ENCODE measurements at places on chromosomes 3 and 15.

DNA sequence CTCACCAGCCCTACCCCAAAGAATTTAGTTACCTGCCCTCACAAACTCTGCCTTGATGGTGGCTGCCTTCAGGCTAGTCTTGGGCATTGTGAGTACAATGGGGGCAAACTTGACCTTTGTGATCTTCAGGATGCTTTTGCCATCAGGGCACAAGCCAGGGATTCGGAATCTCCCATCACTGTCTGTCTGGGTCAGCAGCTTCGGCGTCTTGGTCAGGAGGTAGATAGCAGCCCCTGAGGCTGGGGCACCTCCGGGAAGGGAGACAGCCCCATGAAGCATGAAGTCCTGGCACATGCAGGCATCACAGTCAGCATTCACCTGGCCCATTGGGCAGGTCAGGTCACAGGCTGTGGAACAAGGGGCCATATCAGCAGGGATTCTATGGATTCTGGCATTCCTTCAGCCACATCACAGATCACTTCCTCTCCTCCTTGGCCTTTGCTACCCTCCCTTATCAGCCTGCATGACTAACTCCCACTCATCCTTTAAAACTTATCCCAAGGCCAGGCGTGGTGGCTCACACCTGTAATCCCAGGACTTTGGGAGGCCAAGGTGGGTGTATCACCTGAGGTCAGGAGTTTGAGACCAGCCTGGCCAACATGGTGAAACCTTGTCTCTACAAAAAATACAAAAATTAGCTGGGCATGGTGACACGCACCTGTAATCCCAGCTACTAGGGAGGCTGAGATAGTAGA is 6.9 kb downstream of the CILP start:
- DNase-seq, result no peak

GRCh38 chr15:71295603-71296314 is 180.5 kb downstream of the THSD4 start:
- DNase-seq, result no peak

DNA sequence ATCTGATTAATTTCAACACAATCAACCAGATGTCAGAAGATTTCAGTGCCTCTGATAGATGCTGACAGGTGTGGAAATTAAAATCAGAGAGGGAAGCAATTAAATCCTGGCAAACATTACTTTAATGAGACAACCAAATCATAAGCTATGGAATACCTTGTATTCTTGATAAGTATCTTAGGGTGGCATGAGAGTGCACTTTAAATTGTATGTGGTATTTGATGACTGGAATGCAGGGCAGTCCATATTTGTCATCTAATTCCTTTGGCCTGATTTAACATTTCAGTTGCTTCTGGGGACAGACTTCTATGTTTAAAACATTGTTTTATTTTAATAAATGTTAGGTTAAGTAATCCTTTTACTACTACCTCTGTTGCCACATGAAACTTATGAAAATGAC is 184.1 kb downstream of the LPP start:
- no peak for DNase-seq

GRCh38 chr3:71011565-71012287 is 571.8 kb downstream of the FOXP1 start:
- DNase-seq, result no peak

GRCh38 chr3:140910860-140911259 is 30.8 kb upstream of the SLC25A36 start:
- DNase-seq, result no peak
